ENCODE measurements at places on chromosomes 3 and 15. TPM values are rescaled to one million over a fixed set of nuclear protein-coding genes. Genes with fewer than 3 reads are reported as not detected.
A peak's percentile ranks its signal among the peaks of the same experiment; 100 is the strongest.

Gene GOLGA6B
- not detected for total RNA-seq

- DNase-seq: no peak
Observed at GRCh38 chr15:51226576-51227210, 111.7 kb downstream of the CYP19A1 start.

DNA sequence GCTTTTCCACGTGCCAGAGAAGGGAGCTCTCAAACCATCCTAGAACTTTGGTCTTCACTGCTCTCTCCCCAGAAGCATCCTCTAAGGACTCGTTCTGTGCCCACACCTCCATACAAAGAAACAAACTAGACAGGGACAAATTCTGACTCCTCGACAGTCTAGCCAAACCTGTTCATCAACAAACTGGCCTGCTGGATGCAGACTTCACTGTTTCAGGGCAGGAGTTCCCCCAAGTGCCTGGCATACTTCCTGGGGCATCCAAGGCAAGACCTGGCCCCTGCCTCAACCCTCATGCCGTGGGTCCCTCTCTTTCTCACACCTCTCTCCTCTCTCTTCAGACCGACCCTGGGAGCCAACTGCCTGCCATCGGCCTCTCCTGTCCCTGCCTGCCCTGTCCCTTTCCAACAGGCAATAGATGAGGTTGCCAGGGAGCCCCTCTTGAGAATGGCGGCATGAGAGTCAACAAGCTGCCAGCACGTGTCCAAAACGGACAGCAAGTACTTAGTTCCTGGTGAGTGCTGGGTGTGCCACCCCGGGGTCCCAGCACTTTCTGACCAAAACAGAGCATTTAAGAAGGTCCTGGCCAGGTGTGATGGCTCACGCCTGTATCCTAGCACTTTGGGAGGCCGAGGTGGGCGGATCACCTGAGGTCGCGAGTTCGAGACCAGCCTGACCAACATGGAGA lies 79.1 kb upstream of the HES1 start:
- DNase-seq: no peak

- DNase-seq: peak; percentile 94
Observed at GRCh38 chr15:39242345-39242744, 338.5 kb upstream of the THBS1 start.

- peak; percentile 16 for DNase-seq
Observed at GRCh38 chr3:71724584-71725270, 475 bp downstream of the EIF4E3 start.

- DNase-seq: peak; percentile 71
Observed at GRCh38 chr3:66722675-66723074, 221.9 kb upstream of the LRIG1 start.

DNA sequence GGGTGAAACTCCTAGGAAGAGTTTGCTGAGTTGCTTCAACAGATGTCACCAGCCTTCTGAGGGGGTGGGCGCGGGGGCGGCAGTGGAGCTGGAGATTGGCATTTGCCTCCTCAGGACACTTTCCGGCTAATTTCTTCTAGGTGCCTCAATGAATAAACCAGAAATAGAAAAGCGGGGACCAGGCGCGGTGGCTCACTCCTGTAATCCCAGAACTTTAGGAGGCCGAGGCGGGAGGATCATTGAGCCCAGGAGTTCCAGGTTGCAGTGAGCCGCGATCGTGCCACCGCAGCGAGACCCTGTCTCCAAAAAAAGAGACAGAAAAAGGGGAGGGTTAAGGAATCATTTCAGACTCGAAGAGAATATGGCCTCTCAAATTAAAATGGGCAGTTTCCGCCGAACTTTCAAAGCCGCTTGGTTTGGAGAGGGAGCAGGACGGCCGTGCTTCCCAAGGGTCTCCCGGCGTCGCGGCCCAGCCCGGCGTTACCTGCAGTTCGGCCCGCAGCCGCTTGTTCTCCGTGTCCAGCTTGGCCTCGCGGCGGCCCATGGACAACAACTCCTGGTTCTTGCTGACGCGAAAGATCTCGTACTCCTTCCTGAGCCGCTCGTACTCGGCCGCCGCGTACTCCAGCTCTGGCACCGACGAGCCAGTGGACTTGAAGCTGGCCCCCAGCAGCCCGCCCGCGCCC lies 587 bp downstream of the NPHP3 start:
- DNase-seq: peak; percentile 73

Gene C3orf85
- total RNA-seq: not detected

Gene SI
- not detected for total RNA-seq

- DNase-seq: peak; percentile 75
Observed at GRCh38 chr3:22713936-22714335, 489.2 kb upstream of the UBE2E2 start.

Gene COL6A5
- total RNA-seq: not detected

DNA sequence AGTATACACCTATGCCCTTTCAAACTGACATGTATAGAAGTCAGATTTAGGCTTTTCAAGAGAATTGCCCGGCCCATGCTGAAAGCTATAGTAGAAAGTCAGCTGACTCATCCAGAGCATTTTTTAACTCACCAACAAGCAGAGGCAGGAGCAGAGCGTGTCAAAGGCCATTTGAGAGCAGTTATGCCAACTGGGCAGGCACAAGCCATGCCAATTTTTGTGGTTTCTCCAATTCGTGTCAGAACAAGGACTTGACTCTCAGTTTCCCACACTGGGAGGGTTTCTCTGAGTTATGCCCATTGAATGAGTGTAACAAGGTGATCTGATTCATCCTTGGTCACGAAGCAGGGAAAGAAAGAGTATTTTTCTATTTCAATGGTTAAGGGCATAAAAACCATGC lies 403.3 kb upstream of the THBS1 start:
- DNase-seq: peak; percentile 77

DNA sequence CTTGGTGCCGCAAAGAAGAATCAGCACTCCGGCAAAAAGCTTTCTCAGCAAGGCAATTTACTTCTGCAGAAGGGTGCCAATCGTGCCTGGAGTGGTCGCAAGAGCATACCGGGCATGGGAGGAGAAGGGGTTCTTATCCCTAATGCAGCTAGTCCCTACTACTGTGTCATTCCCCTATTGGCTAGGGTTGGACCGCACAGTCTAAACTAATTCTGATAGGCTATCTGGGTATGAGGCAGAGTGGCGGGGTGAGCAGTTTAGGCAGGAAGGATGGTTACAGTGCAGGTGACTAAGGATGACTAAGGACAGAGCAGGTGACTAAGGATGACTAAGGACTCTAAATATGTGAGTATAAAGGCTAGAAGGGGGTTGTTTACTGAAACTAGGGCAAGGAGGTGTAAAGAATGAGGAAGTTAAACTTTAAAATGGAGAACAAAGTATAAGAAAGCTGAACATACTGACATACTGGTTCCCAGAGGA lies 52.9 kb downstream of the PGBD4 start:
- peak; percentile 28 for DNase-seq

GRCh38 chr3:119351581-119351980 lies 57.4 kb downstream of the ARHGAP31 start:
- DNase-seq: no peak

- no peak for DNase-seq
Observed at GRCh38 chr15:70664494-70664893, 98.9 kb downstream of the UACA start.

DNA sequence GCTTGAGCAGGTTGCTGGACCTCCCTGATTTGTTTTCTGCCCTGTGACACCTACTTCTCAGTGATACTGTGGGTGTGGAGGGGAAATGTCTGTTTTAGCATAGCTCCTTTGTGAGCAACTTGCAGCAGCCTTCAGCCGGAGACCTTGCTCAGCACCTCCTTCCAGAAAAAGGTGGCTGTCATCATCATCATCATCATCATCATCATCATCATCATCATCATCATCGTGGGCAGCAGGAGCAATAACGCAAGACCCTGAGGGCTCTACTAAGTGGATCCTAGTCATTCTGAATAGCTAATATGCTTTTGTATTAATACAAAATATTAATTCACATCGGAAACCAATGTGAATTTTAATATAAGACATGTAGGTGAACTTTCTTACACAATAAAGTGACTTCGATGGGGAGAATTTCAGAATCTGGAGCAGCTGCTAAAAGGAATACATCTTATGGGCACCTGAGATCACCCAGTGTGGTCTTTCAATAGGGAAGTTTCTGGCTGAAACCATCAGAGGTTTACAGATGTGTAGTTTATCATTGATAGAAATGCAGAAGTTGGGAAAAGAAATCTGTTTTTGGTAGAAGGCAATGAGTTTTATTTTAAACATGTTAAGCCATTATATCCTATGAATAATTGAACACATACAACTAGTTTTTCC lies 8.6 kb downstream of the GABRR3 start:
- DNase-seq: no peak

GRCh38 chr3:106227068-106227467 lies 358.3 kb upstream of the CBLB start:
- no peak for DNase-seq

Gene CELSR3
- 0.98 TPM for total RNA-seq

- no peak for DNase-seq
Observed at GRCh38 chr3:177026505-177027277, 170.6 kb downstream of the TBL1XR1 start.

GRCh38 chr3:133694288-133695268 lies 32.8 kb upstream of the TOPBP1 start:
- no peak for DNase-seq

DNA sequence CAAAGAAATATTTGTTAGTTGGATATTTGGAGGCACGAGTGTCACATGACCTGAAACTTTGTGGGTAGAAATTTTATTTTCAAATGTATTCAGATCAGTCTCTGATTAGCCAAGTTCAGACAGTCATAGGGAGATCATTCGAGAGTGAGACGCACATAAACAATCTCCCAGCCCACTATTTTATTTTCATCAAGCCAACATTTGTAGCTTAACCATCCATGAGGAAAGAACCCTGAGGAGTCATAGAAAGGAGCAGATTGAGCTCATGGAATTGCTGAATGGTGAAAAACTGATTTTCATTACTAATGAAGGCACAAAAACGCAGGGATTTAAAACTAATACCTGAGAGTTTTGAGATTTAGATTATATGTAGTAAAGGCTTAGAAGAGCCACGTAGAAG lies 548.7 kb downstream of the NSUN3 start:
- DNase-seq: no peak

- DNase-seq: peak; percentile 89
Observed at GRCh38 chr15:92907896-92908712, 8.0 kb downstream of the CHD2 start.

All from RPMI7951 (cell line).